ENCODE measurements at places on chromosomes 1 and 21. TPM values are rescaled to one million over a fixed set of nuclear protein-coding genes. Genes with fewer than 3 reads are reported as not detected.

Gene GUCA2A
- total RNA-seq, result not detected

Gene SPAG17
- total RNA-seq, result under 0.01 TPM

Gene RHEX
- total RNA-seq, result not detected

Gene TMEM54
- total RNA-seq, result 29.4 TPM

Gene C1orf116
- total RNA-seq, result not detected

Gene KCNE2
- not detected for total RNA-seq

Gene CAPN8
- total RNA-seq, result under 0.01 TPM

Gene ADGRB2
- 7.0 TPM for total RNA-seq

Gene CHIA
- total RNA-seq, result not detected

Gene RPRD2
- 4.9 TPM for total RNA-seq

Gene STRIP1
- total RNA-seq, result 44.2 TPM

Gene IQCC
- total RNA-seq, result 1.0 TPM

Gene NCF2
- 0.18 TPM for total RNA-seq

Gene CTBS
- 6.3 TPM for total RNA-seq

Gene OR6K3
- total RNA-seq, result not detected

Gene CENPS
- total RNA-seq, result 15.2 TPM

Gene PPIAL4G
- not detected for total RNA-seq

Gene PRR9
- not detected for total RNA-seq

Gene CRNN
- total RNA-seq, result not detected

Gene KPNA6
- 22.6 TPM for total RNA-seq

Gene RAB42
- total RNA-seq, result 3.6 TPM

Gene S100A8
- total RNA-seq, result not detected

Gene CELA2B
- total RNA-seq, result 0.18 TPM

Gene CAPZB
- total RNA-seq, result 121 TPM

Gene SCAMP3
- total RNA-seq, result 34.3 TPM

Gene PLPP3
- total RNA-seq, result 280 TPM

Gene SYNJ1
- 2.8 TPM for total RNA-seq

Gene TRPM2
- total RNA-seq, result under 0.01 TPM

Gene PEAR1
- total RNA-seq, result 1.2 TPM

Gene C1orf185
- total RNA-seq, result not detected

Gene ACTL8
- 0.09 TPM for total RNA-seq

Gene LIN28A
- total RNA-seq, result not detected

Gene SERTAD4
- 0.46 TPM for total RNA-seq

Gene KCNH1
- total RNA-seq, result 0.14 TPM

Gene FOXD3
- not detected for total RNA-seq

Gene RHD
- not detected for total RNA-seq

Gene CRB1
- 0.28 TPM for total RNA-seq

Gene ABCG1
- total RNA-seq, result 2.7 TPM

Gene NME7
- 12.2 TPM for total RNA-seq

Gene ANGPTL3
- total RNA-seq, result not detected

Gene C1orf210
- total RNA-seq, result not detected

Gene RIMKLA
- total RNA-seq, result under 0.01 TPM

Gene CLIC6
- total RNA-seq, result 0.09 TPM

Gene RGS2
- total RNA-seq, result 153 TPM

Gene PODN
- total RNA-seq, result 58.7 TPM

Gene B3GALT2
- total RNA-seq, result 0.18 TPM

Gene ASPM
- total RNA-seq, result 7.6 TPM

Gene RYR2
- total RNA-seq, result under 0.01 TPM

Gene STIL
- 1.7 TPM for total RNA-seq

Gene LORICRIN
- total RNA-seq, result not detected

Gene CNN3
- total RNA-seq, result 409 TPM

Gene CGN
- total RNA-seq, result under 0.01 TPM
